ENCODE measurements at places on chromosomes 7 and 10. TPM values are rescaled to one million over a fixed set of nuclear protein-coding genes. Genes with fewer than 3 reads are reported as not detected.

- DNase-seq, result no peak
These were observed 270.1 kb downstream of the AGMO start for GRCh38 chr7:15291699-15292098.

- no peak for DNase-seq
These were observed 153.0 kb upstream of the PDE1C start for GRCh38 chr7:32223071-32223650.

- DNase-seq, result no peak
These were observed 40.6 kb upstream of the RBAK start for GRCh38 chr7:5005066-5005465.

DNA sequence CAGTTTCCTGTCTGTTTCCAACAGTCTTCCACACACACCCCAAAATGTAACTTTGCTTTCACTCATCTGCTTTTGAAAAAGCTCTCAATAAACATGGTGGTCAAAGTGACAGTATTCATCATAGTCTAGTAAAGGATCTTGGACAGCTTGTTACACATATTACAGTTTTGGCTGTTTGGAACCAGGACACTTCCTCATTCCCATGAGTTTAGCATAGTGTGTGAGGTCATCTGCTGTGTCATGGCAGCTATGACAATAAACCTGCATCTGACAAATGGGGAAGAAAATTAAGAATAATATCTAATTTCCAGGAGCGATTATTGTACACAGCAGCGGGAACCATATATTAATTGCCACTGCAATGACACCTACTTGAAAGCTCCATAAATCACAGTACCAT is 184.3 kb upstream of the SLC26A5 start:
- no peak for DNase-seq

GRCh38 chr10:9285690-9286089 is 1231.2 kb downstream of the GATA3 start:
- no peak for DNase-seq

The AZGP1 gene
- 58.9 TPM for polyA plus RNA-seq

Data from left renal cortex interstitium (tissue), 4 donors.